ENCODE measurements at places on chromosomes 3 and 15.

- DNase-seq, result no peak
Measured at GRCh38 chr15:64870353-64870752, 28.6 kb downstream of the PLEKHO2 start.

DNA sequence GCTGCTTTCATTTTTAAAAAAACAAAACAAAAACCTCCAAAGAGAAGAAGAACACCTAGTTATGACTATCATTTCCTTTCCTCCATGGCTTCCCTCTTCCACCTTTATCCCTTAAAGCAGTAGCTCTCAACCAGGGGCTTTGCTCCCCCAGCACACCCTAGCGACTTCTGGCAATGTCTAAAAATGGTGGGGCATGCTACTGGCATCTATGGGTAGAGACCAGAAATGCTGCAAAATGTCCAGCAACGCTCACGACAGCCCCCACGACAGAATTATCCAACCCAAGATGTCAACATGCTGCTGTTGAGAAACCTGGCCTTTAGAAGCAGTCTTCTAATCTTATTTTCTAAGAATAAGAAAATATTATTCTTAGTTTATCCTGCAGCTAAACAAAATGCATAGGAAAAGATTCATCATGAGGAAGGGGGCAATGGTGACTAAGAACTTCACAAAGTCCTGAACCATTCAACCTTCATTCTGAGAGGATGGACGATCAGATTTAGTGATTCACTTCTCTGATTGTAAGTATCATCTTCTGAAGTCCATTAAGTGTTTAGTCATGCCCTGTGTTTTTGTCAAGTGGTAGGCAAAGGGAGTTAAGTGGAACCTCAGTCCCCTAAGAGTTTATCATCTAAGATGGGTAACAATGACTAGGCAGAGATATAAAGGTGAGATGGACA lies 81.7 kb downstream of the CCNL1 start:
- DNase-seq, result no peak

- no peak for DNase-seq
Measured at GRCh38 chr3:61154457-61155198, 96.6 kb downstream of the FHIT start.

DNA sequence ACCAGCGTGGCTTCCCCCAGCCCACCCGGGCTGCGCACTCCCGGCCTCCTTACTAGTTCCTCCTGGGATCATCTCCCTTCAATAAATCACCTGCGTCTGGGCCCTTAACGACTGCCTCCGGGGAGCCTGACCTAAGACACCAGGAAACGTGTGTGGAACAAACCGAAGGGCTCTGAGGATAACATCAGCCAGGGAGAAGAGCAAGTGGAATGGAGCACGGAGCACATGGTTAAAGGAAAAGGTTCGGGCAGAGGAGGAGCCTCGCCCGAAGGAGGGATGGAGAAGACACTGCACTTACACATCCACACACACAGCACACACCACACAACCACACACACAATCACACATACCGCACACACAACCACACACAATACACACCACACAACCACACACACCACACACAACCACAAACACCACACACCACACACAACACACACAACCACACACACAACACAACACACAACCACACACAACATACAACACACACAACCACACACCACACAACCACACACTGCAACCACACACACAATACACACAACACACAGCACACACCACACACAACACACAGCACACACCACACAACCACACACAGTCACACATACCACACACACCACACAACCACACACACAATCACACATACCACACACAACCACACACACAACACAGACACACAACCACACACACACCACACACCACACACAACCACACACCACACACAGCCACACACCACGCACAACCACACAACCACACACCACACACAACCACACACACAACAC lies 24.7 kb downstream of the CPN2 start:
- DNase-seq, result no peak

GRCh38 chr15:54841701-54842305 lies 354.9 kb downstream of the RSL24D1 start:
- DNase-seq, result no peak

- no peak for DNase-seq
Measured at GRCh38 chr3:171506743-171507319, 46.6 kb upstream of the TNIK start.

DNA sequence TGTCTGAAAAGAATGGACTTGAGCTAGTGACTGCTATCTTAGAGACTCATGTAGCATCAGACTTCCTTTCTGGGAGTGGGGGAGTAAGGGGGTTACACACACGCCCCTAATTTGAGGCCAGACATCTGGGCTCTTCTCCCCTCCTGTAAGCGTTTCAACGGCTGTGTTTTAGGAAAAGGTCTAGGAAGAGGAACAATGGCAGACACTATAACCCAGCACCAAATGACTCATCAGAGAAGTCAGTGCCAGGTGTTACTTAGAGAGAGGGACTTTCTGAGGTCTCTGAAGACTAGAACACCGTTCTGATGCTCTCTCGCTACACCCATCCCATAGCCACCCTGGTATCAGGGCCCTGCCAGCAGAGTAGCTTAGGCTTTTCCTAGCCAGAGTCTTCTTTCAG lies 65.5 kb downstream of the SSUH2 start:
- DNase-seq, result no peak
